ENCODE measurements at places on chromosomes 13 and 19.

GRCh38 chr13:87678372-87678752 is 7.2 kb downstream of the SLITRK5 start:
- DNase-seq, result no peak

DNA sequence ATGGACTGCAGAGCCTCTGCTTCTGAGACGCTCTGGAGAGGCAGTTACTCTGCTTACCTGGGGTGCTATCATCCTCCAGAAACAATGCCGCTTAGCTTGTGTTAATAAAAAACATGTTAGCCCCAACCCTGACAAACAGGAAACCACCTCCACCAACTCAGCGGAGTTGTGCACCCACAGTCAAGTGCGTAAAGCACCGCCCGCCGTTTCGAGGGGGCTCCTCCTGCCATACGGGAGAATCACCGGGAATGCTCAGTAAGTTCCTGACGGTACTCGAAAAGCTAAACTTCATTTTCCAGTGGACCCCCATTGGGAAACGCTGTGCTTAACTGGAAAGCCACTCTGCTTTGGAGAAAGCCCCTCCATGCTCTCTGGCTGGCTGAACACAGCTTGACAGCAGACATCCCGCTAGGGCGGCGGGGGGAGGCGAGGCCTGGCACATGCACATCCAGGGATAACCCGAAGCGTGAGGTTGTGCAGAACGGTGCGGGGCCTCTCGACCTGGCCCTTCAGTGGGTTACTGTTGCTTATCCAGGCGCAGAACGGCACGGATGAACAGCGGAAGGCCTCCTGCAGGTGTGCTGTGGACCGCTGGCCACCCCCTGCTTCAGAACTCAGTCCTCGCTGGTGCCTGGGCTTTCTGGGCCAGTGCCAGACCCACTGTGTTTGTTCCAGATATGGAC is 17.1 kb downstream of the GAS6 start:
- no peak for DNase-seq

DNA sequence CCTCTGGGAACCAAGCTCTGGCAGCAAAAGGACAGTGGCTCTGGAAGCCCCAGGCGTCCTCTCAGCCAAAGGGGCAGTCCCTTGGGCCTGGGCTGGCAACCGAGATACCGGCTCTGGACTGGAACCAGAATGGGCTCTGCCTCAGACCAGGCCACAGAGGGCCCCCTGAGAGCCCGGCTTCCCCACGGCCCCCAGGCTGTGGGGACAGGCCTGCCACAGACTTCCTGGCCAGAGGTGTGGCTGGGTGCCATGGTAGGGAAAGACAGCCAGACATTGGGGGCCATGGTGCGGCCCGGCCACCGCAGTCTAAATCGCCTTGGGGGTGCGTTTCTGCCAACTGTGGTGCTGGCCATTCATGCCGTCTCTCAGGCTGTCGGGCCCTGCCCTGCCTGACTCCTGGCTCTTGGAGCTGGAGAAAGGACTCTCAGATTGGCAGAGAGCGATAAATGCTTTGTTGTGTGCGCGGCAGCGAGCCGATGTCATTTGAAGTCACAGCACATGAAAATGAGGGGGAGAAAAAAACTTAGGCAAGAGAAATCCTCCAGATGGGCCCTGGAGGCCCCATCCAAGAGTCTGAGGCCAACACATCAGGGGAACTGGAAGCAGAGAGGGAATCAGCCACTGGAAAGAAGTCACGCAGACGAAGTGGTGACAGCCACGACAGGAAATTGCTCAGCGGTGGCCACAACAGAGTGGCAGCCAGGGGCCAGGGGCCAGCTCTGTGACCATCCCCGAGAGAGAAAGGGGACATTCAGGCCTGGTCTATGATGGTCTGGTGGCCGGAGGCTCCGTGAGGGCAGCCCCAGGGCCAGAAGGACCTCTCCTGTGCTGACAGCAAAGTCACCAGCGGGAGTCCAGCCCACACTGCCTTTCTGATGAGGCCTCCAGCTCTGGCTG is 26.5 kb downstream of the SH3GL1 start:
- no peak for DNase-seq

DNA sequence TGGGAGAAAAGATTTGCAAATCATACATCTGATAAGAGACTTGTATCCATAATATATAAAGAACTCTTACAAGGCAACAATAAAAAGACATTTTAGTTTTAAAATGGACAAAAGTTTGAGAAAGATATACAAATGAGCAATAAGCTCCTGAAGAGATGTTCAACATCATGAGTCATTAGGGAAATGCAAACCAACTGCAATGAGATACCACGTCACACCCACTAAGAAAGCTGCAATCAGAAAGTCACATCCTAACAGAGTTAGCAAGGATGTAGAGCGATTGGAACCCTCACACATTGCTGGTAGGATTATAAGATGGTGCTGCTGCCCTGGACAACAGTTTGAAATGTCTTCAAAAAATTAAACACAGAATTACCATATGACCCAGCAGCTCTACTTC is 50.3 kb downstream of the GSX1 start:
- no peak for DNase-seq

DNA sequence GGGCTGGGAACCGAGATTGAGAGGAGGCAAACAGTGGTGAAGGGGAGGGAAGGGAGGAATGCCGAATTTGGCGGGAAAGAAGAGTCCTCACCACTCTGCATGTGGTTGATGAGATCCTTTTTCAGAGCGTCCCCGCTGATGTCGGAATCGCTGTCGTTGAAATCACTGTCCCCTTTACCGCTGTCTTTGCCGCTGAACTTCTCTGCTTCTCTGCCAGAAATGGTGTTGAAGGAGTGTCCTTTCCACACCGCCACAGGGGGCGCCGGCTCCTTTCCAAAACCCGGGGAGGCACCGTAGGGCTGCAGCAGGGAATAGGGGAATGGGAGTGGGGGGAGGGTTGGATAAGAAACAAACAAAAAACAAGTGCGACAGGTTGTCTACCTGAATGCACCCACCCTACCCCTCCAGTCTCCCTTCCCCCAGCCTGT is 3.1 kb downstream of the PCDH8 start:
- DNase-seq, result no peak

- no peak for DNase-seq
These were observed 20.0 kb downstream of the F2RL3 start for GRCh38 chr19:16908759-16909158.

DNA sequence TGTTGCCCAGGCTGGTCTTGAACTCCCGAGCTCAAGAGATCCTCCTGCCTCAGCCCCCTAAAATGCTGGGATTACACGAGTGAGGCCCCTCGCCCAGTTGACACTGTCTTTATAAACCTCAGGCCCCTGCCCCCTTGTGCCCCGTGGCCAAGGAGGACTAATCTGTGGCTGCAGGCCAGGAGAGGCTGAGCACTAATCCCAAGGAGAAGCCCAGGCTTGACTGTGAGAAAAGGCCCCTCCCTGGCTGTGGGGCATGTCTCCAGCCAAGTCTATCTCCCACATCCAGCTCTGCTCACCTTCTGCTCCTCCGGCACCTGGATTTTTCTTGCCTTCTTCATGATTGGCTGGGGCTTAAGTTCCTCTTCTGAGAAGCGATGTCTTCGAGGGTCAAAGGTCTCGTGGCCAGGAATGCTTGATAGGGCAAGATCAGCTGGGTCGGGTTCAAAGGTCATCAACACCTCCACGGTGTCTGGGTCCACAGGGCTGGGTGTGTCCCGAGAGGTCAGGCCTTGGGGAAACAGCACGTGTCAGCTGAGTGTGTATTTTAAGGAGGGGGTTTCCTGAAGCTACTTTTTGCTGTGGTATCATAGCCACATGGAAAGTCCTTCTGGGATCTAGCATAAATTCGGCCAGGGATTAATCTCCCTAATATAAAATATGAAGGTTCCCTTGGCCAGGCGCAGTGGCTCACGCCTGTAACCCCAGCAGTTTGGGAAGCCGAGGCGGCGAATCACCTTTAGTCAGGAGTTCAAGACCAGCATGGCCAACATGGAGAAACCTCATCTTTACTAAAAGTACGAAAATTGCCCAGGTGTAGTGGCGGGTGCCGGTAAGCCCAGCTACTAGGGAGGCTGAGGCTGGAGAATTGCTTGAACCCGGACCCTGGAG is 3.8 kb downstream of the DBP start:
- no peak for DNase-seq

DNA sequence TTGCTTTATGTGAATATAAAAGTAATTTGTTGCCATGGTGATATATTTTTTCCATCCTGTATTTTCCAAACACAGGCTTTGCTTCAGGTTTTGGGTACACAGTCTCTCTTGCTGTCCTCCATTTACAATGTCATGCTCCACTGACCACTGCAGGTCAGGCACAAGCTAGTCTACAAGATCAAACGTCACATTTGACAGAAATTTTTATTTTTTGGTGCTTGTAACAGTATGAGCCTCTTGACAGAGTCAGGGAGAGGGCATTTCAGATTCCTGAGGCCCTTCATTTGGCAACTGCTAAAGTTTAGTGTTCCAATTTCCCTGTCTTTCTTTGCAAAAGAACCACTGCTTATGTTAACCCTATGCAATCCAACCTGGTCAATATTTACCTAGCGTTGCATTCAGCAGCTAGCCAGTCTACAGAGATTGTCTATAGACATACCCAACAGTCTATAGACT is 175.0 kb downstream of the RFC3 start:
- no peak for DNase-seq

- no peak for DNase-seq
These were observed 68.8 kb downstream of the LNX2 start for GRCh38 chr13:27551562-27551961.

- DNase-seq, result no peak
These were observed 223.9 kb downstream of the LHFPL6 start for GRCh38 chr13:39379118-39379517.

DNA sequence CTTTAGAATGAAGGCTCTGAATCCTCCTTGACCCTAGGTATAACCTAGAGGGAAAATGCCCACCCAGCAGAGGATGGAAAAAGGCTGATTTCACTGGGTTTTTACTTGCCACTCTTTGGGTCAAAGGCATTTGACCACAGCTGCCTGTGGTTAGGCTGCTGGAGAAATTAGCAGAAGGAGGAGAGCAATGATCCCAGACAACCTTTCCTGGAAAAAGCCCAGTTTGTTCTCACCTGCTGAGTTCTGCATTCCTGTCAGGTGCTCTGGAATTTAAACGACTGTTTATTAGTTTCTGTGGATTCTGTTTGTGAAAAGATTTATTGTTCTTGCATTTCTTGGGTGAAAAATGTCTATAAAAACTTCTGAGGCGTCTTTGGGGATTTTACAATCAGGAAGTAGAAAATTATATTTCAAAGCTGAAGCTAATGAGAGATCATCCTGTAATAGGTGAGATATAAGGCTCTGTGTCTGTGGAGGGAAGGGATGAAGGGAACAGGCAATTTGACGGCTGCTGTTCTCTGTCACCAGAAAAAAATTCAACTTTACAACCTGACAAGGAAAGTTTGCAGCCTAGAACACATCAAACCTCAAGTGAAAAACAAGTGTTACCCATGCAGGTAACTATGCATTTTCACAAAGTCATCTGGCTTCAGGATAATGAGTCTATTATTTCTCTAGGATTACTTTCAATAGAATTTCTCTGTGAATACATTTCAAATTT is 519.7 kb downstream of the DIAPH3 start:
- DNase-seq, result no peak

DNA sequence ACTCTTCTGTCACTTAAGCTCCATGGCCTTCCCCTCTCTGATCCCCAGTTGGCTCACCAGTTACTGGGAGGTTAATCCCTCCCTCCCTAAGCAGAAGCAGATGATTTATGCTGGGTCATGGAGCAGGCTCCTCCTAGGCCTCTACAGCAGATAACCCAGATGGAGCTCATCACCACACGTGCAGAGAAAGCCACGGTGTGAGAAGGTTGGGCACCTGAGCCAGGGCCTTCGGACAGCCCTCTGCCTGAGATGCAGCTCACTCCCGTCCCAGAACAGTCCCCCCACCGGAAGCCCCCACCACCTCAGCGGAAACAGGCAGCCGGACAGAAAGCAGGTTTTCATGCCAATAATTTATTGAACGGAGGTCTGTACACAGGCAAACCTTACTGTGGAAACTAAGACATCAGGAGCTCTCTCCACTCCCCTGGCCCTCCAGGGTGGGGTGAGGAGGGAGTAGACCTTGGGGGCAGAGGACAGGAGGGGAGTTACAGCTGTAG is 9.8 kb downstream of the ZNF526 start:
- no peak for DNase-seq

DNA sequence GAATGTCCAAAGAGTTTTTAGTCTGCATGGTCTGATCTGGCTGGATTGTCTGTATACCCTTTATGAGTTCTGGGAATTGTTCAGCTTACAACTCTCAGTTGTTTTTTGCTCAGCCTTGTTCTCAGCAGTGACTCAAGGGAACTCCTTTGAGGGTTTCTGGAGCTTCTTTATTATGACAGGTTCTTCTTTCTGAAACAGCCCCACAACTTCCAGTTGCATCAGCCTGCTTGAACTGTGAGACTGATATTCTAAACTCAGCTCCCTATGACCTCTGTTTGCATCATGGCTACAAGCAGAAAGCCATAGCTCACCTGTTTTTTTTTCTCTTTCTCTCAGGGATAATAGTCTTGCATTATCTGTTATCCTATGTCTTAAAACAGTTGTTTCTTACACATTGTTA is 85.0 kb downstream of the TDRD3 start:
- DNase-seq, result no peak

- no peak for DNase-seq
These were observed 78.4 kb downstream of the GPC6 start for GRCh38 chr13:93304868-93305613.

DNA sequence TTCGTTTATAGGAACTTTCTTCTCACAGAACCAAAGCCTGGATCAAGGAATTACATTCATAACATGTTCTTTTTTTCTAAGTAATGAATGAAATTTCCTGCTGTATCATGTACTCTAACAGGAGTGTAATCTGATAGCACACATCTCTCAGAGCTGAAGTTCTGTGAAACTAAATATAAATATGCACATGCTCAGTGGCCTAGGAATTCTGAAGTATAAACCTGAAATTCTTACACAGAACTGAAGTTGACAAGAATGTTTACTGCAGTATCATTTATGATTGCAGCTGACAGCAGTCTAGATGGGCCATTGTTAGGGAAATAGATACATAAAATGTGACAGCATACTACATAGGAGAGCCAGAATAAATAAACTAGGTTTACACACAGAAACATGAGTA is 54.5 kb downstream of the USP12 start:
- no peak for DNase-seq

DNA sequence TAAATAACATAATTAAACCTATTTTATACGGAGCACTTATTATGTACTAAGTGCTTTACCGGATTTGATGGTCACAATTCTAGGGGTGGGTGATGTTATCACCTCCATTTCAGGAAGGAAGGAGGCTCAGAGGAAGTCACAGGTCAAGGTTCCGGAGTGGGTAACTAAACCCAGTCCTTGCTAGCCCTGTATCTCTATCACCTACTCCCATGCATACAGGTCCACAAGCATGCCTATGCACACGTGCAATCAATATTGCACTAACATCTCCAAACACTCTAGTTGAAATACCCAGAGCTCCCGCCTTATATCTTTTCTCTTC is 17.8 kb upstream of the FOSB start:
- DNase-seq, result no peak

GRCh38 chr13:95156208-95156607 is 145.0 kb downstream of the ABCC4 start:
- no peak for DNase-seq

- no peak for DNase-seq
These were observed 26.9 kb downstream of the POU2F2 start for GRCh38 chr19:42105368-42105767.

All from stimulated activated CD4-positive, alpha-beta T cell treated with anti-CD3 and anti-CD28 coated beads, TNF-alpha, amount 100 ng/mL, for 48 hours (primary cell).